ENCODE measurements at places on chromosomes 7 and 10.

DNA sequence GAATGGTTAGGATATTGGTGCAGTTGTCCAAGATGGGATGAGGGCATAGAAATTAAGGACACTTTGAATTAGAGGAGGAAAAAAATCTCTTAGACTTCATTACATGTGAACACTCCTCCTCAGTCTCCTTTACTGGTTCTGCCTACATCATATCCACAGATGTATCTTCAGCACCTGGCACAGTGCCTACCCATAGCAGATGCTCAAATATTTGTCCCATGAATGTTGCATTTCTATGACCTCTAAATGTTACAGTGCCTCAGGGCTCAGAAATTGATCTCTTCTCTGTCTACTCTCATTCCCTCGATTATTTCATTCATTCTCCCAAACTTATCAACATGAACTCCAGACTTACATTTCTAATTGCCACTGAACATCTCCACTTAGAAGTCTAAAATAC is 17.1 kb downstream of the CNNM1 start:
- DNase-seq = no peak

DNA sequence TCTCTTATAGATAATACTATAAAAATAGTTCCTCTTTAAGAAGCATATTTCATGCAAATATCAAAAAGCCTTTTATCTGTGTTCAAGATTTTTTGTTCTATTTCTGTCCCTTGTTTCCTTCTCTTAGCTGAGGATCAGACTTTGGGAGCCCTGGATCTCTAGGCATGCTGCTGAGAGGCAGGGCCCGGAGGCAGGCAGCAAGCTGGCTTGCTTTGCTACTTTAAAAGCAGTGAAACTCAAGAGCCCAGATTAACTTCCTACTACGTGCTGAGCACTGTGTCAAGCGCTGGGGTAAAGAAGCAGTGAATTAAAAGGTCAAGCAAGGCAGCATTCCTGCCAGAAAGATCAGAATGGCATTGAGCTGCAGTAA is 31.0 kb upstream of the ARID5B start:
- no peak for DNase-seq

- no peak for DNase-seq
Measured at GRCh38 chr7:151427705-151428377, 12.1 kb downstream of the CRYGN start.

DNA sequence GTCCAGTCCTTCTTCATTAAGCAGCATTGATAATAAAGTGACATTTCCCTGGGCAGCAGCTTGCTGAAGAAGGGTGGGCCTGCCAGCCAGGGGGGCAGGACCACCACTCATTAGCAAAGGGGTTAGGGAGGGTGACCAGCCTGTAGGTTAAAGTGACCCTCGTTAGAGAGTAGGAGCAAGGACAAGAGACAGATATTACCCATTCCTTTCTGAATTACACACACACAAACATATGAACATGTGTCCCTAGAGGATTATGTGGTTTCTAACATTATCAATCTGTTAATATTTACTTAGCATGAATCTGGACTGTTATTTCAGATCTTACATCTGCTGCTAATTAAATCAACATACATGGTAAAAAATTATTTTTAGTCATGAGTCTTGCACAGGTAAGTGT is 88.9 kb downstream of the CTTNBP2 start:
- no peak for DNase-seq

DNA sequence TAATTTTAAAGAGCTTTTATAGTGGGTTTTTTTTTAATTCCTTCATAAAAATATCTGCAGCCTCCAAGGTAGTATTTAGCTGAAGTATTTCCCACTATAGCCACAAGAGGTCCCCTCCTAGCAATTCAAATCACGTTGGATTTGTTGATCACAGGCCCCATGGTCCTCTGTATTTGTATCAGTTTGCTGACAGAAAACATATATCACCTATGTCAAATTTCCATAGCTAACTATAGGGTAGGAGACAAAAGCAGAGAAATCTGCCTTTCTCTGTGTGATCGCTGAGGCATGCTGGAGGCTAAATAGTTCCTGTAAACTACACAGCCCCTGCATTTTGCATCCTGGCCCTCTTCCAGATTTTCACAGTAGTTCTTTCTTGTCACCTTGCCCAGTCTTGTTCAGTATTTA is 1.7 kb upstream of the CTNNA3 start:
- no peak for DNase-seq

DNA sequence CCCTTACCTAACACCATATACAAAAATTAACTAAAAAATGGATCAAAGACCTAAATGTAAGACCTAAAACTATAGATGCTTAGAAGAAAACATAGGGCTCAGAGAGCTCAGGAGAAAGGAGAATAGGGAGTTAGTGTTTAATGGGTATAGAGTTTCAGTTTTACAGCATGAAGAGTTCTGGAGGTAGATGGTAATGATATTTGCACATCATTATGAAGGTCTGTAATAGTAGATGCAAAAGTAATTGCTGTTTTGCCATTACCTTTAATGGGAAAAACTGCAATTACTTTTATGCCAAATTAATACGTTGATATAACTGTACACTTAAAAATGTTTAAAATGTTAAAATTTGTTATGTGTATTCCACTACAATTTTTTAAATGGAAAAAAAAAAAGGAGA is 39.2 kb upstream of the NANOS1 start:
- no peak for DNase-seq

- no peak for DNase-seq
Measured at GRCh38 chr10:123514996-123515395, 151.2 kb upstream of the GPR26 start.

- DNase-seq = no peak
Measured at GRCh38 chr10:76868098-76868977, 769.3 kb downstream of the KCNMA1 start.

- DNase-seq = no peak
Measured at GRCh38 chr7:15586266-15586665, 24.5 kb upstream of the AGMO start.

DNA sequence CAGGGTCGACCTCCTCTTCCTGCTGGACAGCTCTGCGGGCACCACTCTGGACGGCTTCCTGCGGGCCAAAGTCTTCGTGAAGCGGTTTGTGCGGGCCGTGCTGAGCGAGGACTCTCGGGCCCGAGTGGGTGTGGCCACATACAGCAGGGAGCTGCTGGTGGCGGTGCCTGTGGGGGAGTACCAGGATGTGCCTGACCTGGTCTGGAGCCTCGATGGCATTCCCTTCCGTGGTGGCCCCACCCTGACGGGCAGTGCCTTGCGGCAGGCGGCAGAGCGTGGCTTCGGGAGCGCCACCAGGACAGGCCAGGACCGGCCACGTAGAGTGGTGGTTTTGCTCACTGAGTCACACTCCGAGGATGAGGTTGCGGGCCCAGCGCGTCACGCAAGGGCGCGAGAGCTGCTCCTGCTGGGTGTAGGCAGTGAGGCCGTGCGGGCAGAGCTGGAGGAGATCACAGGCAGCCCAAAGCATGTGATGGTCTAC is 46.9 kb downstream of the VWA2 start:
- DNase-seq = no peak

DNA sequence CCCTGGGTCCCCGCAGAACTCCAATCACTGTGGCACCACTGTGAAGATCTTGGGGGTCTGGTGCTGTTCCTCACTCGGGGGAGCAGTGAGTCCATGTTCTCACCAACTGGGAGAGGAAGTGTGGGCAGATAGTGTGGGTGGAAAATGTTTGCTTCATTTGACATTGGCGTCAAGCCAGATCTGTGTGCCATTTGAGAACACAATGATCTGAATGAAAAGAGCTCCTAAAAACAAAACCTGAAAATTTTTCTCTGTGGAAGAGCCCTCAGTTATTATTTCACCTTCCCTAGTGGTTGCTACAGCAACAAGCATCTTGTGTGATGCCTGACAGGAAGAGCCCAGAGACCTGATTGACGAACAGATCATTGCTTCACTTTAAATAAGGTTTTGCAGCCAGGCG is 125.6 kb downstream of the VIPR2 start:
- no peak for DNase-seq

DNA sequence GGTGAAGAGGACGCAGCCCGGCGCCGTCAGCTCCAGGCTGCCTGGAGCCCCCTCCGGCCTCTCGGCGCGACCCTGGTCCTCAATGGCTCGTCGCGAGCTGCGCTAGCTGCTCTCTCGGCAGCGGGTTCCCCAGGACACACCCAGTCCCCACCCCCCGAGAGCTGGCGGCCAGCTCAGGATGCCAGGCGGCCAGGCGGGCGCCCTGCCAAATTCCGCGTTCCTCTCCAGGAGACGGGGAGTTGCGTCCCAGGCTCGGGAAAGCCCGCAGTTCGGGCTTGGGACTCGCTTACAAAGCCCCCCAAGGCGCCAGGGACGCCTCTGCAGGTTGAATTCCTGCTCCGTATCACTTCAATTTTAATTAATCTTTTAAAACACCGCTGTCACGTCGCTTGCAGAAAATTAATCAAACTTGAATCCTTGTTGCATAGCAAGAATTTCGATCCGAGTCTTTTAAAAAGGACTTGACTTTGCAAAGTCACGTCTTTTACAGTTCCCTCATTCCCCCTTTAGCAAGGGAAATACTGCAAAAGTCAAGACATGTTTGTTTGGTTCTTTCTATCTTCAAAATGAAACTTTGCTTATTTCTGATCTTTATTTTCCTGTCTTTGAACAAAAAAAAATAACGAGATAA is 28.2 kb downstream of the SKIDA1 start:
- DNase-seq = peak; percentile 34

DNA sequence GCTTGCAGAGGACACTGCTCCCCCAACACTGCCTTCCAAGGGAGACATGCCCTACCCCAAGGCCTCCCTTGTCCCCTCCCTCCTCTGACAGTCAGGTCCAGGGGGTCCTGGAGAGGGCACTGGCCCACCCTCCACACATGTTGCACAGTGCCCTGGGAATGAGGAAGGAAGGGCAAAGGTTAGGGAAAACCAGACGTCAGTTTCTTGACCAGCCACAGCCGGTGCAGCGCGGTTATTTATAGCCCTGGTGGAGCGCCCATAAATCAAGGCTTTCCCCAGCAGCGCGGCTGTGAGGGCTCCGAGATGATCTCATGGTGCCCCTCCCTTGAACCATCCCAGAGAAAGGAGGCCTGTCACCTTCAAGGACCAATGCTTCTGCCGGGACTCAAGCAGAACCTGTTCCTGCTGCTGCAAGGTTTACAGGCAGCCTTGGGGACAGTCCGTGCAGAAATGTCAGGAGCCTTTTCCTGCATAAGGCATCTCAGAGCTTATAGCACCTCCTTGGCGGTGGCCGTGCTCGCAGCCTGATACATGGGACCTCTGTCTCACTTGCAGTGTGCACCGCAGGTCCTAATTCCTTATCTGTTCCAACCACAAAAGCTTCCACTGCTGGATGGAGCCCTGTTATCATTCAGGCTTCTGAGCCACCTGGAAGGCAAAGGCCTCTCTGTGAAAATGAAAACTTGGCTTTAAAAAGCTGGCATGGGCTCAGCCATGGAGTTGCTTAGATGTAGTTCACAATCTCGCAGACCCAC is 127.3 kb downstream of the LHPP start:
- DNase-seq = no peak

- peak; percentile 41 for DNase-seq
Measured at GRCh38 chr10:9010093-9010492, 955.6 kb downstream of the GATA3 start.

DNA sequence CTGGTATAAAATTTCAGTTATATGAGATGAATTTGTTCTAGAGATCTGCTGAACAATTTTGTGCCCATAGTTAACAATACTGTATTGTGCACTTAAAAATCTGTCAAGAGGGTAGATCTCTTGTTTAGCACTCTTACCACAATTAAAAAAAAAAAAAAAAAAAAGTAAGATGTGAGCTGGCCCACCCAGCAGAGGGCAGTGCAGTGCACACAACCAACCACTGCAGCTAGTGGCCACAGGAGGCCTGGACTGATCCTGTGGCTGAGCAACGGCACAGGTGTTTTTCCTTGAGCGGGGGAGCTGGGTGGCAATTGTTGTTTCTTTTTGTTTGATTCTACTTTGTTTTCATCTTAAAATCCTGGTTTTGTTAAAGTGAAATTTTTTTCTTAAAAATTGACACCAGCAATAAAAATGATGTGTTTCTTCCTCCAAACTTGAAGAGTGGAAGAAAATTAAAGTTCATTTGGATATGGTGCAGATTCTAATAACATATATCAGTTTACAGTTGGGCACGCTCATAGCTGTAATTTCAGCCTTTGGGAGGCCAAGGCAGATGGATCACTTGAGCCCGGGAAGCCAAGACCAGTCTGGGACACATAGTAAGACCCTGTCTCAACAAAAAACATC is 171.1 kb upstream of the TBX20 start:
- DNase-seq = peak; percentile 54

- DNase-seq = no peak
Measured at GRCh38 chr10:80493522-80494051, 39.5 kb downstream of the TSPAN14 start.

DNA sequence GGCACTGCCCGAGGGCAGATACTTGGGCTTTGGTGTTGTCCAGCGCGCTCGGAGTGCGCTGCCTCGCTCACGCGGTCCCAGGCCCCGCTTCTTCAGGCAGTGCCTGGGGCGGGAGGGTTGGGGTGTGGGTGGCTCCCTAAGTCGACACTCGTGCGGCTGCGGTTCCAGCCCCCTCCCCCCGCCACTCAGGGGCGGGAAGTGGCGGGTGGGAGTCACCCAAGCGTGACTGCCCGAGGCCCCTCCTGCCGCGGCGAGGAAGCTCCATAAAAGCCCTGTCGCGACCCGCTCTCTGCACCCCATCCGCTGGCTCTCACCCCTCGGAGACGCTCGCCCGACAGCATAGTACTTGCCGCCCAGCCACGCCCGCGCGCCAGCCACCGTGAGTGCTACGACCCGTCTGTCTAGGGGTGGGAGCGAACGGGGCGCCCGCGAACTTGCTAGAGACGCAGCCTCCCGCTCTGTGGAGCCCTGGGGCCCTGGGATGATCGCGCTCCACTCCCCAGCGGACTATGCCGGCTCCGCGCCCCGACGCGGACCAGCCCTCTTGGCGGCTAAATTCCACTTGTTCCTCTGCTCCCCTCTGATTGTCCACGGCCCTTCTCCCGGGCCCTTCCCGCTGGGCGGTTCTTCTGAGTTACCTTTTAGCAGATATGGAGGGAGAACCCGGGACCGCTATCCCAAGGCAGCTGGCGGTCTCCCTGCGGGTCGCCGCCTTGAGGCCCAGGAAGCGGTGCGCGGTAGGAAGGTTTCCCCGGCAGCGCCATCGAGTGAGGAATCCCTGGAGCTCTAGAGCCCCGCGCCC is at the start of gene NPY:
NPY (plus strand) TSS at position 294 of the 802 bp plus-strand sequence. CDS start 1,051 bp downstream, outside the sequence.
- DNase-seq = peak; percentile 15

- no peak for DNase-seq
Measured at GRCh38 chr10:79367426-79368189, 20.3 kb downstream of the PPIF start.

DNA sequence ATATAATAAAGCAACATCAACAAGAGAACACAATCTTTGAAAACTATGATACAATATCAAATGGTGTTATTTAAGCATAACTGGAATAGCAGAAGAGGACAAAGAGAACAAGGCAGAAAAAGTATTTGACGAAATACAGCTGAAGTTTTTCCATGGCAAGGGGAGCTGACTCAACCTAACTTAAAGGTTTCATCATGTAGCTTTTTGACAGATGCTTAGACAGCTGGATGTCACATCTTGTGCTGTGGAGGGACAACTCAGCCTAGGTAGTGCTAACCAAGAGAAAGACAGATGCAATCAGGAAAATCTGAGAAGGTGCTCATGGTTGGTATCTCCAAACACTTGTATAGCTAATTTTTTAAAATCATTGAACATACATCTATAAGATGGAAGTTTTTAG is 208.2 kb downstream of the TFEC start:
- no peak for DNase-seq

- DNase-seq = no peak
Measured at GRCh38 chr7:131581241-131582051, 25.0 kb upstream of the PODXL start.

All from stimulated activated CD4-positive, alpha-beta T cell treated with anti-CD3 and anti-CD28 coated beads, Interleukin-4, amount 100 ng/mL, for 4 hours (primary cell).